Esophagus mucosa (tissue), 1 donor: ENCODE measurements at places on chromosomes 11 and 22. TPM values are rescaled to one million over a fixed set of nuclear protein-coding genes. Genes with fewer than 3 reads are reported as not detected.

The SHANK2 gene
- total RNA-seq, result 2.5 TPM

The ARL14EP gene
- total RNA-seq, result 10.9 TPM

The CDC42EP2 gene
- total RNA-seq, result 0.92 TPM

The NAALADL1 gene
- 2.7 TPM for total RNA-seq

The INS gene
- total RNA-seq, result not detected

The FDXACB1 gene
- 1.8 TPM for total RNA-seq

The SMTNL1 gene
- not detected for total RNA-seq

GRCh38 chr22:20225693-20225966, 42.5 kb downstream of the RTN4R start:
- no peak for ATAC-seq

GRCh38 chr11:44556735-44557409, 8.6 kb upstream of the CD82 start:
- ATAC-seq, result peak; percentile 34

GRCh38 chr11:125165111-125165842, 726 bp downstream of the PKNOX2 start:
- peak; percentile 42 for ATAC-seq

DNA sequence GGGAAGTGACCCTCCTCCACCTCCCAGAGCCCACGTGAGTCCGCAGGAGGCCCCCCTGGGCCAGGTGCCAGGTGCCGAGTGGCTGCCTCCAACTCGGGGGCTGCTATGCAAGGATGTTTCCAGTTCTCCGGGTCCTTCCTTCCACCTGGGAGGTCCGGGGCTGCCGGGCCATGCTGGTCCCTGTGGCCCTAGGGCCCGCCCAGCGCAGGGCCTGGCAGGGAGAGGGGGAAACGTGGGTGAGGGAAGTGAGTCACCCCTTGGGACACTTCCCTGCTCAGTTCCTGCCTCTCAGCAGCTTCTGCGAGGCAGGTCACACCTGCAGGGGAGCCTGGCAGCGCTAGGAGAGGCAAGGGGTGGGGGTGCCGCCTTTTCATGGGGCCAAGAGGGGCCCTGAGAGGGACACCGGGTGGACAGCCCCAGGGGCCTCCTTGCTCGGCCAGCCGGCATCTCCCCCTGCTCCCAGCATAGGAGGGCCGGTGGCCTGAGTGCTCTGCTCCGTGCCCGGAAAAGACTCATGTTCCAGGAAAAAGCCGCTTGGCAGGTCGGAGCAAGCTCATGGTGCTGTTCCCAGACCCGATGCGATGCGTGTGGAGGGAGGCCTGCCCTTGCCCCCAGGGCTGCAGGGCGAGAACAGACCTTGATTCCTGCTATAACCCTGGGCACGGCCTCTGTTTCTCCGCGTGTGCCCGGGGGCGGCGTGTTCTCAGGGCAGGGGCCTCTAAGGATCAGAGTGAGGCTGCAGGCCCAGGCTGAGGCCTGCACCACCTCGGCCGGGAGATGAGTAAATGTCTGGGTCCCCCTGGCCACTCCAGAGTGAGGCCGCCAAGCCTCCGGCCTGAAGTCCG, 30.3 kb upstream of the WNT7B start:
- peak; percentile 86 for ATAC-seq

DNA sequence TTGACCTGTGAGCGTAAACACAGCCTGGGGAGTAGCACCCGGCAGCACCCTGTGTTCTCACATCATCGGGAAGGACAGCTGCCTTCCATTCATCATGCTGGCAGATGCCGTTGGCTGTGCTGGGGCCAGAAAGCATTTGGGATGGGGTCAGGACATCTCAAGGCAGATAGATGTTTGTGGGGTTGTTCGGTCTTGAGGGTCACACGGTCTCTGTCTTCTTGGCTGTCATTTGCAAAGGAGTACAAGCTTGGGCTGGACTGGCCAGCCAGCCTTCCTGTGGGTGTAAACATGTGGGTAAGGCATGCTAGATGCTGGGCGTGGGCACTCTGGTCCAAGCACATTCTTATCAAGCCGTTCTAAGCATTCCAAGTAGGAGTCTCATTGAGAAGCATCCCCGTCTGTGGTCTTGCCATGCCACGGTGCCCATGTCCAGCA, 81.4 kb downstream of the TBC1D22A start:
- ATAC-seq, result no peak

DNA sequence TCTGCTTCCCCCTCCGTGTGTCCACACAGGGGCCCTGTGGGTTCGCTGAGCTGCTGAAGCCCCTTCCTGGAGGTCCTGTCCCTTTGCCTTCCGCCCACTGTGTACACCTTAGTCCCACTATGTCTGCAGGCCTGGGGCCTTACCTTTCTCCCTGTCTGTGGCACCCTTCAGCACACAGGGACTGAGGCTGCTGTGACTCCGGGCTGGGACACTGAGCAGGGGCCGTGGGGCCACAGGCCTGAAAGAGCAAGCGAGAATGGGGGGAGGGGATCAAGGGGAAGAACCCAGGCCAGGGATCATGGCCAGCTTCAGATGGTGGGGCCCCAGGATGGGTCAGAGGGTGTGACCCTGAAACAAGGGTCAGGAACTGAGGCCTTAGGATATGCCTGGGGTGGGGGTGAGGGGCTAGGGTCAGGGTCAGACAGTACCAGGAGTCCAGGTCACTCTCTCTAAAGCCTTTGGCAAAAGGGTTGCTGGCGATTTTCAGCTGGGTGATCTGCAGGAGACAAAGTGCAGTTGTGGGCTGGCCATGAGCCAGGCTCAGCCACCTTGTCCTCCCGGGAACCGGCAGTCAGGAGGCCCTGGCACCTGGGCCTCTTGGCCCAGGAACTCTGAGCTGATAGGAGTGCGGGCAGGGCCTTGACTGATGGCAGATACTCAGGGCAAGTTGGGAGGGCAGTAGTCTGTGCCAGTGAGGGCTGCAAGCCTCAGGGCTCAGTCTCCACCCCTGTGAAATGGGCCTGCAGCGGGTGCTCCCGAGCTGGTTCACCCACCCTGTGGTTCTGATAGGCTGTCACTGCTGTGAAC, 2.6 kb upstream of the NUDT8 start:
- no peak for ATAC-seq

DNA sequence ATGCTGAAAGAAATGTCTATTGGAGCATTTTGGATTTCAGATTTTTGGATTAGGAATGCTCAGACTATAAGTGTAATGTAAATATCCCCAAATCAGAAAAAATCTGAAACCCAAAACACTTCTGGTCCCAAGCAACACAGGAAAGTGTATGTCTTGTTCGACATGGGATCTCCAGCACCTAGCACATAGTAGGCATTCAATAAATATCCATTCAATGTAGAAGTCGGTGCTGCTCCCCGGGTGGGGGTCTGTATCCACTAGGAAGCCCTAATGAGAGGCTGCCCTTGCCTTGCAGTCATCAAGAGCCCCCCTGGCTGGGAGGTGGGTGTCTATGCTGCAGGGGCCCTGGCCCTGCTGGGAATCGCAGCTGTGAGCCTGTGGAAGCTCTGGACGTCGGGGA, 11.4 kb downstream of the SYT12 start:
- ATAC-seq, result no peak

GRCh38 chr22:40889116-40889515, 27.2 kb upstream of the DNAJB7 start:
- no peak for ATAC-seq

DNA sequence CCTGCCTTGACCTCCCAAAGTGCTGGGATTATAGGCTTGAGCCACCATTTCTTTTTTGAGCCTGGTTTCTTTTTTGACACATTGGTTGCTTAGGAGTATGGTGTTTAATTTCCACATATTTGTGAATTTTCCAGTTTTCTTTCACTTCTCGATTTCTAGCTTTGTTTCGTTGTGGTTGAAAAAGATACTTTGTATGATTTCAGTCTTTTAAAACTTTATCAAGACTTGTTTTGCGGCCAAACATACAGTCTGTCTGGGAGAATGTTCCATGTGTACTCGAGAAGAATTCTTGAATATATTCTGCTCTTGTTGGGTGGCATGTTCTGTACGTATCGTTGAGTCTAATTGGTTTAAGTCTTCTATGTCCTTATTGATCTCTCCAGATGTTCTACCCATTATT, 20.8 kb downstream of the SHANK3 start:
- no peak for ATAC-seq

DNA sequence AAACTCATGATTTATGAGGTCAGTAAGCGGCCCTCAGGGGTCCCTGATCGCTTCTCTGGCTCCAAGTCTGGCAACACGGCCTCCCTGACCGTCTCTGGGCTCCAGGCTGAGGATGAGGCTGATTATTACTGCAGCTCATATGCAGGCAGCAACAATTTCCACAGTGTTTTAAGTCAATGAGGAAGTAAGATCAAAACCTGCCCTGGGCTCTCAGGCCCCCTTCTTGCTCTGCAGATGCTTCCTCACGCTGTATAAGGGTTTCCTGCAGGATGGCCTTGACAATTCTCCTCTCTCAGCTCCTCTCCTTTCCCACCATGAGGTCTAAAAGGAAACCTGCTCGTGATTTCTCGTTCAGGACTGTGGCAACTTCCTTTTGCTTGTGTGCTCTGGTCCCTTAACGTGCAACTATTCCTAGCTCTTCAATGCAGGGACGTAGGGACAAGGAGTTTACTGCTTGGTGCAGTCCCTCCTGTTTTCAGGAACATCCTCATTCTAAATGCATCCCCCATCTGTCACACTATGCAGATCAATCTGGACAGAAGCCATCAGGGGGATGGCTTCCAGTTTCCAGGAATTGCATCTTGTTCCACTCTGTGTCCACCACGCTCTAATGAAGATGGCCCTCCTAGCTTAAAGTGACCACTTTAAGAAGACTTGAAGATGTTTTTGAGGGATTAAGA, 64.3 kb upstream of the IGLL5 start:
- no peak for ATAC-seq

GRCh38 chr22:32839831-32840584, 38.5 kb downstream of the TIMP3 start:
- peak; percentile 42 for ATAC-seq

DNA sequence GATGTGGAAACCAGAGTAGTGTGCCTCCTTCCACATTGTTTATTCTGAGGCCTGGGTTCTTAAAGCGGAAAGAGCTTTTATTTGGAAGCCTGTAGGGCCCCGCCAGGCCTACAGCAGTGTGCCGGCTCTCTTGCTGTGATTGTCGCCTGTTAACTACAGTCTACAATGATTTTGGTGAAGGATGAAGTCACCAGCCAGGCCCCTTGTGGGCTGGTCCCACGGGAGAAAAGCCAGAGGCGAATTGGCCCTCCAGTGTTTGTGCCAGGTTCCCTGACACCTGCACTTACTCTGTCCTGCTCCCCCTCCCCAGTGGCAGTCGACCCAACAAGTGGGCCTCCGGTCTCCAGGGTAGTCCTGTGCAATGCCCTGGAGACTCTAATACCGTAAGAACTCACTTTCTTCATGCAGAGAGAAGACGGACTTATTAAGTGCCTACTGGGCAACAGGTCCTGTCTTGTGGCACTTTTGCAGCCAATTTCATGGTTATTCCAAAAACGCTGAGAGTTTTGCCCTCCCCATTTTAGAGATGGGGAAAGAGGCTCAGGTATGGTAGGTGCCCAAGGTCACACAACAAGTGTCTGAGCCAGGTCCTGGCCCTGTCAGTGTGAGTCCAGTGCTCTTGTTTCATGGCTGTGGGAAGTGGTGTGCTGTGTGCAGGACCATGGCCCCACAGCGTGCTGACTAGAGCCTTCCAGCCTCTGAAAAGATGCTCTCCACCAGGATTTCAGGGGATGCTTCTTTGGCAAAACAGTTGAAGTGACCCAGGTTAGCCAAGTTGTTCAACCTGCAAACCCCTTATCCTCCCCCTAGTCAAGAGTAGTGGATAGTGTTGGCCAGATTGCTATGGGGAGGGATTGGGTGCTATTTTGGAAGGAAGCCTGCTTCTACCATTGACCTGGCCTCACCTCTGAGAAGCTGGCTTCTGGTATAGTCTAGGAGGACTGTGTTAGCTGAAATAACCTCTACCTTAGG, 1.4 kb downstream of the MICAL2 start:
- ATAC-seq, result no peak

- ATAC-seq, result no peak
Observed at GRCh38 chr22:32661737-32662586, 139.5 kb upstream of the TIMP3 start.

GRCh38 chr11:75155570-75156422, 4.9 kb downstream of the SLCO2B1 start:
- no peak for ATAC-seq

DNA sequence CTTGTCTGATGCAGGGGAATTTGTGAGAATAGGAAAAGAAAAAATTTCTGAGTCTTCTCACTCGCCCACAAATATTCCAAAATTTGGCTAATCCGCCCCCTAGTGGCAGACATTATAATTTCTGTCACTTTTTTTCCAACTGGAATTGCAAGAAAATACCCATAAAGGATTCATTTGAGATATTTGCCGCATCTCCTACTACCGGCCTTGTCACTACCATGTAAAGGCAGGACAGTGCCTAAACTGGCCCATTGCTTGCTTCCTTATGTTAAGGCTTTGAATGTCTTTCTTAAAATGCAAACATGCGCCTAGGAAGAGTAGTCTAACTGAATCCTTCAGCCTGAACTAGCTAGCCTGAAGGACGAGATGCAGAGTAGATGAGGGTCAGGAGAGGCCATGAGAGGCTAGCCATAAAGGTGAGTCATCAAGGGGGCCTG, 9.3 kb upstream of the CEP295 start:
- ATAC-seq, result no peak

DNA sequence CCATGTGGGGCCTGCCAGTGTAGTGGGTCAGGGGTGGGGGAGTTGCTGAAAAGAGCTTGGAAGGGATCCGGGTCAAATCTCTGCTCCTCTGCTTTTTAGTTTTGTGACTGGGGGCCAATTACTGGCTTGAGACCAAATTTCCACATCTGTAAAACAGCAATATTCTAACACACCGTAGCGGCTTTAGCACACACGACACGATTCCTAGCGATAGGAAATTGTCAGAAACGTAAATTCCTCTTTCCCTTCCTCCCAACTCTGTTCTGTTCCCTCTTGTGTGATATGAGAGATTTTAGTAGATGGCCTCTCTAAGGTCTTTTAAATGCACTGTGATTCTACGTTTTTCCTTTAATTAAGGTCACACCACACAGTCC, 71.9 kb downstream of the MICAL2 start:
- no peak for ATAC-seq

DNA sequence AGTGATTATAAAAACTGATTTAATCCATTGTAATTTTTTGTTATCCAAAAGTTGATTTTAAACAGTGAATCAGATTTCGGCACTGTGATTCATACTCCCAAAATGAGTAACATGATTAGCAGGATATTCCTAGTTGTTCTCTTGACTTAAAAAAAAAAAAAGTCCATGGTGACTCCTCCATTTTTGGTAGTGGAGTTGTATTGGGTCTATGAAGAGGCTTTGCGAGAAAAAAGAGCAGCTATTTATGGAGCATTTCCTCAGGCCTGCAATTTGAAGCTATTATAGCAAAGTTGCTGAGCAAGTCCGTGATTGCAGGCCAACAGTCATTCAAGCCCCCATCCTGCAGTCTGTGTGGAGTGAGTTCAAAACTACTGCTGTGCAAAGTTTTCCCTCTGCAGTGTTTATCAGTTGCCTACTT, 28.8 kb downstream of the YAP1 start:
- peak; percentile 84 for ATAC-seq

DNA sequence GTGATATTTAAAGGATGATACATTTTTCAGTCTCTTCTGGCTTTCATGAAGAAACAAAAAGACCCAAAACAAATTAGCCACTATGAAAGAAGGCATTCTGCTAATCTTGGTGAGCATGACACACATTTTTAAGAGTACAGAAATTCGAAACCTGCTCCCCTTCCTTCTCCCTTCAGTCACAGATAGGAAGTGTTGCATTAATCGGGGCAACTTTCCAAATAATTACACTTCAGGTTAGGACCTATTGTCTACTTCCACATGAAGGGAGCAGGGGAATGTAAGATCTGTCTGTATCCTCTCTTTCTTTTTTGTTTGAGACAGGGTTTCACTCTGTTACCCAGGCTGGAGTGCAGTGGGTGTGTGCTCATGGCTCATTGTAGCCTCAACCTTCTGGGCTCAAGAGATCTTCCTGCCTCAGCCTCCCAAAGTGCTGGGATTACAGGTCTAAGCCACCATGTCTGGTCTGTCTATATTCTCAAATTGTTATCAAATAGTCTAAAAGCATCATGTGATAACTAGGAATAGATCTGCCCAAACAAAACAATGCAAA, 45.8 kb downstream of the NCAM1 start:
- ATAC-seq, result no peak
